ENCODE measurements at places on chromosomes 6 and 20.

GRCh38 chr20:34089655-34090345 is 22.2 kb downstream of the EIF2S2 start:
- no peak for DNase-seq

GRCh38 chr6:44222486-44223318 is 693 bp upstream of the SLC29A1 start:
- DNase-seq, result no peak

DNA sequence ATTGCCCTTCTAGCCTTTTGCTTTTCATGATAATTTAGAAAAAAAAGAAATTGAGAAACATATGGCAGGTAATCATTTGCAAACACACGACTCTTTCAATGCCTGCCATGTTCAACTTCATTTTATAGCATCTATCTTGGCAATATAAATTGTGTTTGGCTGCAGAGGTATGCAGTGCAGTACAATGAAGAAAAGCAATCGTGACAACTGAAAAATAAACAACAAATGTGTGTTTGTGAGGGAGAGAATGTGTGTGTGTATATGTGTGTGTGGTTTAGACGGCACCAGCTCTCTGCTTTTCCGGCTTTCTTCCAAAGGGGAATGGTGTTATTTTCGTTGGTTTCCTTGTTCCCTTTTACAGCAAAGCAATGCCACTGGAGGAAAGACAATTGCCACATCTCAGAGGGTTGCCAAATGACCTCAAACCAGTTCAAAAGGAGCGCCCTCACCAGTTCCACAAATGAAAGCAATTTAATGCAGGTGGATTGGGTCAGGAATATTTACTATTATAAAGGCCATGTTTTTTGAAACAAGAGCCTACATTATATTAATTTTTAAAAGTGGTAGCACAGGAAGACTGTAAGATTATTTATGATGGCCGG is 587.2 kb downstream of the PRKN start:
- no peak for DNase-seq

GRCh38 chr20:6735942-6736845 is 31.3 kb upstream of the BMP2 start:
- DNase-seq, result no peak

- DNase-seq, result peak; percentile 76
Observed at GRCh38 chr20:34069341-34070078, 42.5 kb downstream of the EIF2S2 start.

- peak; percentile 43 for DNase-seq
Observed at GRCh38 chr6:33577106-33577535, 3.0 kb downstream of the BAK1 start.

DNA sequence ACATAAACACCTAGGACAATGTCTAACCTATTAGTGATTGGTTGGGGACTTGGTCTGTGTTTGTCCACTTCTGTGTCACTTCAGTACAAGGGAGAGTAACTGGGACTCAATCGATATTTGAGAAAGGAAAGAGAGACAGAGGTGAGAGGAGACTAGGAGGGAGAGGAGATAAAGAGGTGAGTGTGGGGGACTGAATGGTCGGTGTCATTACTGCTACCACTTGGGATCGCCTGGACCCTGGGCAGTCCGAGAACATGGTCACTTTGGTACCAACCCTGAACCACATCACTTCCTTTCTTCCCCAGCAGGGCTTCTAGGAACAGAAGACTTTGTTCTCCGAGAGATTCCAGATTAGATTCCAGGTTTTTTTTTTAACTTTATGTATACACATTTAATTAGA is 63.7 kb downstream of the GPR6 start:
- DNase-seq, result no peak

- DNase-seq, result no peak
Observed at GRCh38 chr6:26104457-26105108, 17.4 kb downstream of the HFE start.

GRCh38 chr6:3340358-3340802 is 81.6 kb downstream of the PSMG4 start:
- DNase-seq, result no peak

DNA sequence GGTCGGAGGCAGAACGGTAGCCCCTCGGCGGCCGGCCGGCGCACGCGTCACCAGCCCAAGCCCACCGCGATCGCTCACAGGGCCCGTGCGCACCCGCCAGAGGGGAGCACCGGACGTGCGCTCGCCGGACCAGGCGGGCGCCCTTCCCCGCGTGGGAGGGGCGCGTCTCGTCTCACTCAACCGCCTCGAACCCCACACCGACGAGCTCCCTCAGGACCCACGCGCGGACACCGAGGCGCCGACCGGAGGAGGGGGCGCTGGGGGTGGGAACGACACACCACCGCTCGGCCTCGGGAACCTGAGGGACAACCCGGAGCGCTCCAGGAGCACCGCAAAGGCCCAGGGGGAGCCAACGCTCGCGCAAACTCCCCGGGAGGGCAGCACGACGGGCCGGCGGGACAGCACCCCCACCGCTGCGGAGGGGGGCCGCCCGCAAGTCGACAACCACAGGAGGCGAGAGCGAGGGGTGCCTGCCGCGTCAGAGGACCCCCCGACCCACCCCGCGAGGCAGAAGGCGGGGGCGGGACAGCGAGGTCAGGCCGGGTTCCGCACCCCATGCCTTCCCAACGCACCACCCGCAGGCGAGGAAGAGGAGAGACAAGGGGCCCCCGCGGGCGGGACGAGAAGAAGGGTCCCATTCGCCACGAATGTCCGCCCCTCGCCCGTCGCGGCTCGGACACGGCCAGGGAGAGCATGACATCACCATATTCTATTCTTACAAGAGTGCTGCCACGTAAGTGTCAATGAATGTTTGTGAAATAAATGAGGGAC is 512.7 kb upstream of the ZNF337 start:
- no peak for DNase-seq

DNA sequence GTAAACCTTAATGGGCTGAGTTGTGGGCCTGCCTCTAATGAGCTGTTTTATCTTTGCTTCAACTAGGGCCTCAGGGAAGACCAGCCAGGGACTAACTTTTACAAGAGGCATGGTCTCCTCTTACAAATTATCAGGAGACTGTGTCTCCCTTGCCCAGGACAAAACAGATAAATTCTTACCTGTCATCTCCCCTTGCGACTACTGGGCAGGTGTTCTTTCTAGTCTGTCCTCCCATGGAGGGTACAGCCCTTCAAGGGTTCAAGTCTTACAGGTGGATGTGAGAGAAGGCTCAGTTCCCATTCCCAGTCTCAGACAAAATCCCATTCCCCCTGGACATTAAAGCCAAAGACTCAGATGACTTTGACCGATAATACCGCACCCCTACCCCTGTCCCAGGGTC is 13.6 kb downstream of the RRBP1 start:
- no peak for DNase-seq

DNA sequence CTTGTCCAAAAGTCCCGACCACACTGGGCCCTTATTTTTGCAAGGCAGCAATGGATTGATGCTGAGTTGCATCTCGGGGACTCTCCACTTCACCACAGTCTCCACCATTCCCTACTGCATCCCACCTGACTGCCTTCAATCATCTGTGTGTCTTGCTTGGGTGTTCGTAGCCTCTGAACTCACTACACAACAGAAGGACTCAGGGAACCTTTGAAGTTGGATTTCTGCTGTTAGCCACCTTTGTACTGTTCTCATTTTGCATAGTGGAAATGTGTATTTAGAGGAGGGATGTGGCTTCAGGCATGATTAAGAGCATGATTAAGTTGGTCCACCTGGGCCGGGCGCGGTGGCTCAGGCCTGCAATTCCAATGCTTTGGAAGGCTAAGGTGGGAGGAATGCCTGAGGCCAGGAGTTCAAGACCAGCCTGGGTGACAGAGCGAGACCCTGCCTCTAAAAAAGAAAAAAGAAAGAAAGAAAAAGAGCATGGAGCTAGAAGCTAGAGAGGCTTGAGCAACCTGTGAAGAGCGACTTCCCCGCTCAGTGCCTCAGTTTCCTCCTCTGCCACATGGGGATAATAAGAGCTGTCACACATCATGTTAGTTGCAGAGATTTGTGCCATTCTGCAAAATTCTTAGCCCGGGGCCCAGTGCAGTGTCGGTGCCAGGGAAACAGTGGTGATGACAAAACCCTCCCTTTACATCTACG is 121.3 kb upstream of the PTPN1 start:
- no peak for DNase-seq

GRCh38 chr20:33908336-33908735 is 85.4 kb upstream of the RALY start:
- DNase-seq, result no peak

GRCh38 chr6:152379423-152379822 is 257.7 kb downstream of the SYNE1 start:
- no peak for DNase-seq

DNA sequence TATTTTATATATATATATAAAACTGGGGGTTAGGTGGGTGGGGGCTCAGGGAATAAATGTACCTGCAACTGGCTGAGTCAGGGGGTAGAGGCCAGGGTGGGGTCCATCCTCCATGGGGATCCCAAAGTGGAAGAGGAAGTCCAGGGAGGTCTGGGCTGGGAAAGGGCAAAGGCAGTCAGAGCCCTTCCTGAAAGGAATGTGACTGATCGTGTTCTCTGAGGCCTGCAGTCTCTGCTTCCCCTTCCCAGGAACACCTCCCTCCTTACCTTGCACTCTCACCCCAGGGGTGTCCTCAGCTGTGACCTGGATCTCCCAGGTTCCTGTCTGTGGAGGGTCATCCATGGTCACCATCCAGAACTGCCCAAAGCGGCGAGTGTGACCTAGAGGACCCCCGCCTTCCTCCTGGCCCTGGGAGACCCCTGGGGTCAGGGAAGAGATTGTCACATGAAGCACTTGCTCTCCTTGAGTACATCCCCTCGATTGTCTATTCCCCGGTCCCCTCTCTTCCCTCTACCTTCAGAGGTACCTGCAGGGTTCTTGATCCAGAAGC is 4.7 kb downstream of the SAPCD1 start:
- no peak for DNase-seq

GRCh38 chr6:89921197-89921596 is 26.9 kb downstream of the GJA10 start:
- no peak for DNase-seq

Data from breast epithelium (tissue), 4 donors.